DMS53 (cell line): ENCODE measurements at places on chromosomes 7 and 10.

DNA sequence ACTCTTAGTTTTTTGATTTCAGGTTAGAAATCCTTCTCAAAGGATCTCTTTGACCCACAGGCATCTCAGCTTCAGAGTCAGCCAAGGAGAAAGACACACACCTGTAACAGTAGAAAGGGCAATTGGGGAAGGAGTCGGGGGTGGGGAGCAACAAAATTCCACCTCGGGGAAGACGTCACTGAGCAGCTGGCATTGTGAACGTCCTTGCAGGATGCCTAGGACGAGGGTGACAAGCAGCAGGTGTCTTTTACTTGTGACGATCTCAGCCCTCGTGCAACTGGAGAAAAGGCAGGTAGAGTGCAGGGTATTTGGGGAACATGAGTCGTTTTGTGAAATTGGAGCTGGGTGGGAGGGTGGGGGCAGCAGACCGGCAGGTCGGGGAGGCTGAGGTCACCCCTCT lies 627.0 kb downstream of the ACTR3B start:
- no peak for DNase-seq

- DNase-seq = no peak
Observed at GRCh38 chr7:3235322-3235721, 65.7 kb upstream of the SDK1 start.

DNA sequence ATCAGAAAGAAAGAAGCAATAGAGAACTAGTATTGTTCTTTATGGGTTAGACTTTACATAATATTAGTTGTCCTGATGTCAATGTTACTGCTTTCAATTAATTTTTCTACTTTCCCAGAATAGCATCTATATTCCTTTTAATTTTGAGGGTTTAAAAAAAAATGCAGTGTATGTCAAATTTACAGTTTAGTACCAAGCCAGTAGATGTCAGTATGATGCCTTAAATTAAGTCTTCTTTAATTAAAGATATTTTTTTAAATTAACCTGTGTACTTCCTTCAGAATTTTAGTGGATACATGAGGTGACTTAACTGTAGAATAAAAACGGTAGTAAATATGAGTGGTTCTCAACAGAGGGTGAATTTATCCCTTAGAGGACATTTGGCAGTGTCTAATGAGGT lies 35.2 kb upstream of the STOX1 start:
- DNase-seq = peak; percentile 39

- peak; percentile 19 for DNase-seq
Observed at GRCh38 chr10:77168861-77169260, 468.7 kb downstream of the KCNMA1 start.

DNA sequence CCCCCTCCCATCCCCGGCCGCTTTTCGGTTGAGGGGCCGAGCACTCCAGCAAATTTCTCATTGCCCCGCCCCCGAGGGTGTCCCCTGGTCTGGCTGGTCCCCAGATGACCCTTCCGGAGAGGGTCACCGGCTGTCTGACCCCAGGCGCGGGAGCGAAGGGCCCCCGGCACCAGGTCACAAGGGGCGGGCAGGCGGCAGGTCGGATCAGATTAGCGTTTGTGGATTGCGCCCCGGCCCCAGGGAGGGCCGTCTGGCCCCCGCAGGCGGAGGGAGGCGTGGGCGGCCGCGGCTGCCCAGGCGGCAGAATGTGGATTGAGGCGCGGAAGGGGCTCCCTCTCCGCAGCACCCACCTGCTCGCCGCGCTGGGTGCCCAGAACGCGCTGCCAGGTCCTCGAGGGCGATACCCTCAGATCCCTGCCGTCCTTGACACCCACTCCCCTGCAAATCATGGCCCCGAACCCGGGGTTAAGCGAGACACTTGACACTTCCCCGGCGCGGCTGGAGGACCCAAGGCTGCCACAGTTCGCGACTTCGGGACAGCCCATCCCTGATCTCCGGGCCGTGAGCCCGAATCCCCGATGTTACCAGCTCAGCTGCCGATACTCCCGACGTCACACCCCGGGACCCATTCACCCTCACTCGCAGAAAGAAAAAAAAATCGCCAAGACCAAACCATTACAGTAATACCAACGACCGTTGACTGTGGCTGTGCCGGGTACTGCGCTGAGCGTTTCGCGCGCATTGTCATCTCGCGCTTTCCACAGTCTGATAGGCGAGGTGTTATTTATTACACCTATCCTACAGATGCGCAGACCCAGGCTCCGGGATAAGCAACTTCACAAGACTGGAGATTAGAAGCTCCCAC lies 953 bp downstream of the NODAL start:
- peak; percentile 57 for DNase-seq

- DNase-seq = no peak
Observed at GRCh38 chr7:45435131-45435530, 139.0 kb upstream of the ADCY1 start.

DNA sequence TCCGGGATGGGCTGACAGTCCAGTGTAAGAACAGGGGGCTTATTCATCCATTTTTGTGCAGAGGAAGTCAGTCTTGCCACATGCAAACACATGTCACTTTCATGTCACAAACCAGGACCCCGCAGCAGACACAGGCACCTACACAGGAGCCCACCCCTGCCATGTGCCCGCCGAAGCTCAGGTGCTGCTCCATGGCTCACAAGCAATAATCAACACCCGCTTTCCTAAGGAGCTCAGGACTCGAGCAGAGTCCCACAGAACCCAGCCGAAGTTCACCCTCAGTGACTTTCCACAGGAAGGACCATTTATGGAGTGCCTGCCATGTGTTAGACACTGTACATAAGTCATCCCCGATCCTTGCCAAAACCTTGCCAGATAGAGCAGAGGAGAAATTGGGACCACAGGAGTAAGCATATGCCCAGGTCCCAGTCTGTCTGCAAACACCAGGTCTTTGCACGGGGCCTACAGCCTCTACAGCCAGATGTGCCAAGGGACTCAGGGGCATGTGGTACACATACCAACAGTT lies 99.4 kb downstream of the EBF3 start:
- no peak for DNase-seq

DNA sequence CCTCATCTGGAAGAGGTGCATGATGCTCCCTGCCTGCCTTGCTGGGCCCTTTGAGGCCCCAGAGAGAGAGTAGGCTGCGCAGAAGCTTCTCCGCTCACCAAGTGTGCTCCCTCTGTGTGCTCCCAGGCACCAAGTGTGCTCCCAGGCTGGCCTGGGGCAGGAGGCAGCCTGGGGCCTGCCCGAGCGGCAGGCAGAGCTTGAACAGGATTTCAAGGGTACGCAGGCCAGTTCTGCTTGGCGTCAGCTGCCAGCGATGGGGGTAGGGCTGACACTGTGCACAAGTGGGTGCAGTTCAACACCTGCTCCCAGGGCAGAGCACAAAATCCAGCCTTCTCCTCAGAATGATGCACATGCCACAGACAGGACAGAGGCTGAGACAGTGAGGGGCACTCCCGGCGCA lies 119.7 kb downstream of the FAM53B start:
- no peak for DNase-seq

GRCh38 chr10:11322698-11323097 lies 288.8 kb downstream of the USP6NL start:
- no peak for DNase-seq

DNA sequence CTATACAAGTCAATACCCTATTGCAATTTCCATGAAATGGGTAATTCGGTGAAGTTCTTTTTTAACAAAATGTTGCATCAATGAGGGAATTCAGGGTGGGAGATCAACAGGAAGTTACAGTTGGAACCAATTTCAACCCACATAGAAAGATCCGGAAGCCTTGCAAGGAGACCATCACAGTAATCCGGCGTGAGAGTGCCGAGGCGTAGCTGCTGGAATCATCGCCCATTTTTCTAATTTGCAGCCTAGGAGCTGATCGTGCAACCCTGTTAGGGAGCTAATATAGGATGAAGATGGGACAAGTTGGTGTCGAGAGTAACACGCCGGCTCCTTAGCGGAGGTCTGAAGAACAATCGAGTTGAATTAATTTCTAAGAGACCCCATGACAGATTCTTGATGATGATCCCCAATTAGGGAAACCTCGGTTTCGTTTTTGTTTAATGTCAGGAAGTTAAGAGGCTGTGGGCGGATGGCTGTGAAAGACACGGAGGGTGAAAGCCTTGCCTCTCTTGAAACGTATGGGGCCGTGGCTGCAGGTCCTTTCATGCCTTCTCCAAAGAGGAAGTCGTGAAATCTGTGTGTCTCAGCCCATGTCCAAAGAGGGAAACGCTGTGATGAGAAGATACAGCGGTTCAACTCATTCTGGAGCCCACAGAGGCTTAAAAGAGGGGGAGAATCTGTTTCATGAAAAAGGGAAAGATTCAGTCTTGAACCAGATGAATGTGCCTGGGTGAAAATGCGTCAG lies 51.2 kb upstream of the CARD11 start:
- no peak for DNase-seq

DNA sequence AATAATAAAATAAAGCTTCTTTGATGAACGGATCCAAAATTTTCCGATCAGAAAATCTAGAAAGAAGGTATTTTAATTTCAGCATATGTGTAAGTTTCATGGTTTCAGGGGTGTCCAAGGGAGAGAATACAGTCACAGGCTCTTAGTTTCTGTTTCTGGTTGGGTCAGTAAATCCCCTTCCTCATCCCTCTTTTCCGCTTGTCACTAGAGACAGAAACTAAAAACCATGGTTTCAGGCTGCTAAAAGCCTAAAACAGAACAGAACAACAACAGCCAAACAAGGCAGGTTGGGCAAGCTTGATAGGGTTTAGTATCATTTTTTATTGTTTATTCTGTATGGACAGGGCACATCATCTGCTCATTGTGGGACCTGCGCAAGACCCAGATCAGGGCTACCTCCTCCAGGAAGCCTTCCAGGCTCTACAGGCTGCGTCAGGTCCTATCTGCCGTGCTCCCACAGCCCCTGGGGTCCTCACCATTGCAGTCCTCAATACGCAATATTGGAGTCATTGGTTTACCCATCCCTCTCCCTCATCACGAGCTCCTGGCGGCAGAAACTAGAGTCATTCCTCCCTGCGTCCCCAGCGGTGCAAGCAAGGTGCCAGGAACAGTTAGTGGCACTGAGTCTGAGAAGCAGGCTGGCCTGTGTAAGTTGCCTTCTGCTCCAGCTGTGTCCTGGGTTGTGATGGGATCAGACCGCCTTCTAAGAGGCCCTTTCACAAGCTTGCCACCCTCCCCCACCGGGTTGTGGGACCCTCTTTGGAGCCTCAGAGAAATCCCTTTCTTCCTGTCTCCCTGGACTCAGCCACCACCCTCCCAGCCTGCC lies 70.2 kb upstream of the CUX1 start:
- no peak for DNase-seq

DNA sequence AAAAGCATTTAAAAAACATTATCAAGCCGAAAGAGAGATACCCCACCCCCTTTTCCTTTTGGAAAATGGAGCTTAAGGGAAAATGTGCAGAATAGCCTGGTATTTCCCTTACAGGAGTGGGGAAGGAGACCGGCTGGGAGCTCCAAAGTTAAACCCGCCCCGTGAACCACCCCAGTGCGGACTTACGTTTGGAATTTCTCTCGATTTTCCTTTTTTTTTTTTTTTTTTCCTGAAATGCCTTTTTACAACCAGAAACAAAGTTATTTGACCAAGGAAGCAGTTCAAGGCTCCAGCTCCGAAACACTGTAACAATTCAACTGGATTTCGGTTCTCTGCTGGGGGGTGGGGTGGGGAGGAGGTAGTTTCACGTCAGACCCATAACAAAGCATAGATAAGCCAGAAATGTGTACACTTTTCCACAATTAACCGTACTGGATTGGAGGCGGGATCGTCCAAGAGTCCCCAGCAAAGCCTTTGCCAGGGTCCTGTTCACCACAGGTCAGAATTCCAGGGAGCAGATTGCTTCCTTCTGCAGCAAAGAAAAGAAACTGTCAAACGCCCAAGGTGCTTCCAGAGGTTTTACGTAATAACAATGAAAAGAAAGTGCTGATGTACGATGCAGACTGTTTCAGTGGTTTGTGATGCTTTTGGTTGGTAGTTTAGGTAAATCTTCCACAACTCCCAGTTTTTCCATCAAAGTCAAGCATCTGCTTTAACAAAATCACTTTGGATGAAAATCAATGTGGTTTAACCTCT lies 6.7 kb downstream of the SKIDA1 start:
- DNase-seq = peak; percentile 73

DNA sequence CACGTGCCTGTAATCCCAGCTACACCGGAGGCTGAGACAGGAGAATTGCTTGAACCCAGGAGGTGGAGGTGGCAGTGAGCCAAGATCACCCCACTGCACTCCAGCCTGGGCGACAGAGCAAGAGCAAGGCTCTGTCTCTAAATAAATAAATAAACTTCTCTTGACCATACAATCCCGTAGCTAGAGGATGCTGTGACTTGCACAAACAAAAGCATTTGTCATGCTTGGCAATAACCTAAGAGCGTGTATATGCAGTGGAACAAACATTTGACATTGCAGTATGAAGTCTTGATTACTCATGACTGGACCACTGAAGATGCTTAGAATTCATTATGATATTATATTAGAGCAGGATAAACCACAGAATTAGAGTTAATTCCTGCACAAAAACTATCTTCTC lies 1.4 kb upstream of the C7orf57 start:
- DNase-seq = peak; percentile 92

DNA sequence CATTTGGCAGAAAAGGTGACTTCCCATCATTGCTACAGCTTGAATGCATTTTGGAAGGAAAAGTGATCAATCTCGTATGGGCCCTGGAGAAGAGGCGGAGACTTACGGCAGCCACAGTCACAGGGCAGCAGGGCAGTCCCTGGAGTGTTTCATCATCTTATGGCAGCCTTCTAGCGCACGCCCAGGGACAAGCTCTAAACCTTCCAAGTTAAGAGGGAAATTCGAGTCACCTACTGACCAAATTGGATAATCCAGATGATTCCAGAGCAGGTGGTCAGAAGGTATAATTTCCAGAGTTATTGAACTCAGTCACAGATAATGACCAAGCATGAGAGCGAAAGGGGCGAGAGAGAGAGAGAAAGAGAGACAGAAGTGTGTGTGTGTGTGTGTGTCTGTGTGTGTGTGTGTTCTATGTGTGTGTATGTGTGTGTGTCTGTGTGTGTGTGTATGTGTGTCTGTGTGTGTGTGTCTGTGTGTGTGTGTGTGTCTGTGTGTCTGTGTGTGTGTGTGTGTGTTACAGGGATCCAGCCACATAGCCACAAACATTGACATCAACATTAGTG lies 123.7 kb upstream of the ADAM12 start:
- DNase-seq = no peak

- no peak for DNase-seq
Observed at GRCh38 chr10:33579996-33580395, 245.5 kb upstream of the NRP1 start.

DNA sequence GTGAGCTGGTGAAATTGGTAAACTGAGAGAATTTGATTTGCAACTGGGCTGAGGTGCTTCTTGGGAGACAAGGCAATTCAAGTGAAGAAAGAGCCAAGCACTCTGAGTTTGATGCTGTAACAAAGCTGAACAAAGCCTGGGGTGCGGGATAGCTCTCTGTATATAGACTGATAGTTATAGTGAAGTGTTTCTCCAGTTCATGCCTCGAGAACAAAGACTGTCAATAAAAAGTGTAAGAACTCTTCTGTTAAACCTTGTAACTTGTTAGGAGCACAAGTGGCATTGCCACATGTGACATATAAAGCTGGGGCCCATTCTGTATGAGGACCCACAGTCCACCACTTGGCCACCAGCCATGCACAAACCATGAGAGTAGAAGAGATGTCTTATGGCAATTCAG lies 11.3 kb upstream of the PNPLA8 start:
- no peak for DNase-seq
